Mesenteric fat pad (tissue), 1 donor: ENCODE measurements at places on chromosomes 2 and 18.
A peak's percentile ranks its signal among the peaks of the same experiment; 100 is the strongest.

DNA sequence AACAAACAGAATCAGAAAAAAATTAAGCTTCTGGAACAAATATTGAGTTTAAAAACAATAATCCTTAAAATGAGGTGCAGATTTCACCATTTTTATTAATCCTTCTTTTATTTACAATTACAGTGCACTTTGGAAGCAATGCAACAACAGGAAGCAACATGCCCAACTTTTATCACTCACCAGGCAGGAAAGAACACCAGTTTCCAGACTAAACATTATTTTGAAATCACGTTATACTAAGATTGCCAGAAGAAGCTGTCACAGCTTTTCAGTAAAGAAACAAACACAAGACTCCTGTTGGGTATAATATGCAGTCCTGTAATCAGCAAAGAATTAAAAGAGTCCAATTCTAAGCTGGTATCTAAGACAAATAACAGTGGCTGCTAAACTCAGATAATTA, 137.9 kb upstream of the ZC3H15 start:
- DNase-seq, result no peak

- DNase-seq, result no peak
Observed at GRCh38 chr18:79641722-79642497, 37.7 kb upstream of the CTDP1 start.

DNA sequence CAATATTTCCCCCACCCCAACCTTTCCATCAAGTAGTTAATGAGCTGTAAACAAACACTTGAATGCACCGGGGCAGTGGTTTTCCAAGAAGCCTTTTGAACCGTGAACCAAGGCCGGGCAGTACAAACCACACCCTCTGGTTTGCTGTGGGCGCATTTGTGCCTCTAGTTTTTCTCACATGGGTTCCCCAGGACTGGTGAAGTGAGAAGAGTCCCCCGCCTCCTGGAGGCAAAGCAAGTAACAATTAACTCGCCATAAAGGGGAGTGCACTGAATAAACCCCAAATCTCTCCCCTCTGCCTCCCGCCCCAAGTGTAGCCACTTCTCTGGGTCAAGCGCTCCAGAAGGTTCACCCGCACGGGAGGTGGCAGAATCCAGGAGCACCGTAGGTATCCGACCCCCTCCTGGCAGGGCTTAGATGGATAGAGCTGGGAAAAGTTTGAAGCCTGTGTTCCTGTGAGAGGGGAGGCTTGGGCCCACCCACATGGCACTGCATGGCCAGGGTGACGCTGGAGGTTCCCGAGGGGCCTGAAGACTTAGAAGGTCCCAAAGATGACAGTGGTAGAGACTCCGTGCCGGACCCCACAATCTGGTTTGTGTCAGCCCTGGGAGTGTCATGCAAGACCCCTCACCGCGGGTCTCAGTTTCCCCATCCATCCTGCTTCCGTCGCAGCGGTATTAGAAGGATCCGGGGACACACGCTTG, 182.2 kb downstream of the SMAD2 start:
- peak; percentile 85 for DNase-seq

- no peak for DNase-seq
Observed at GRCh38 chr2:127361929-127362885, 25.6 kb downstream of the MAP3K2 start.

DNA sequence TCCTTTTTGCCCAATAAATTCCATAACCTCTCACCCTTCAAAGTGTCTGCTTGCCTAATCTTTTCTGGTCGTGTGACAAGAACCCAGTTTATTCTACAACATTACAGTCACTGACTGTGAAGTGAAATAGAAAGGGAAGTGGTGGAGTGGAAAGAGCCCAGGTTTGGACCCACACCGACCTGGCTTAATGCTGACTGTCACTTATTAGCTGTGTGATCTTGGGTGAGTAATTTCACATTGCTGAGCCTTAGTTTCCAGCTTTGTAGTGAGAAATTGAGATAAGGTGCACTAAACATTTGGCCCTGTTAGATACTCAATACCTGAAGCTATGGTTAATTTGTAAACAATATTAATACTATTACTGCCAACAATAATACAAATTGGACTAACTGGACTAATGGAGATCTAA, 291.1 kb downstream of the AGPS start:
- DNase-seq, result no peak

DNA sequence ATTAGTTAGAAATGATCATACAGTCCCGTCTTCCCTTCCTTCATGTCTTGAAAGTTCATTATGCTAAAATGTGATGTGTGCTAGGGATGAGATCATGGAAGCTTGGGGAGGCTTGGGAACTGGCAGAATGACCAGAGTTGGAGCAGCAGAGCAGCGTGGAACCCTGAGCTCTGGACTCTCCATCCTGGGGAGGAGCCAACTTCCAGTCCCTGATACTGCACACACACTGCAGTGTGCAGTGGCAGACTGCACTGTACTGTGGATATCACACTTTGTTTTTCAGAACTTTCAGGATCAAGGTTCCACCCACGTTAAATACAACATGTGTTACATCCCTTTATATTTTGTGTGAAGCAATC, 27.3 kb upstream of the GREB1 start:
- no peak for DNase-seq
